ENCODE measurements at places on chromosomes 6 and 20.

DNA sequence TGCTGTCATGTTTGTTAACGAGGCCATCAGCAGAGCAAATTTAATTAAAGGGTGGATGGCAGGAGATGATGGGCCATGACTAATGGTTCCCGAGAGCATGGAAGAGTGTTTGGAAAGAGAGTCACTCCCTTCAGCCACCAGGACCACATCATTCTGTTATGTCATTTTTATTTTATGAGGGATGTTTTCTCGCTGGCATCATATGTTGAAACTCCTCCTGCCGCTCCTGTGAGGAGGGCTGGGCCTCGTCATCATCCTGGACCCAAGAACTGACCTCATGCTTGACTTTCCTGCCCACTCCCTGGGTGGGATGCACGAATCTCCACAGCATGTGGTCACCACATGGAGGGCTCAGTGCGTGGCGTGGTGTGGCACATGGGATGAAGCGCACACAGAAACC is 86.4 kb upstream of the FRMD1 start:
- H3K4me1 ChIP-seq, result no peaks in the 10 kb centered on the region
- H3K36me3 ChIP-seq, result no peaks in the 10 kb centered on the region
- H3K27me3 ChIP-seq, result no peaks in the 10 kb centered on the region
- no peak for DNase-seq
- H3K27ac ChIP-seq, result no peak overlapping the region
- no peak overlapping the region for H3K4me3 ChIP-seq

DNA sequence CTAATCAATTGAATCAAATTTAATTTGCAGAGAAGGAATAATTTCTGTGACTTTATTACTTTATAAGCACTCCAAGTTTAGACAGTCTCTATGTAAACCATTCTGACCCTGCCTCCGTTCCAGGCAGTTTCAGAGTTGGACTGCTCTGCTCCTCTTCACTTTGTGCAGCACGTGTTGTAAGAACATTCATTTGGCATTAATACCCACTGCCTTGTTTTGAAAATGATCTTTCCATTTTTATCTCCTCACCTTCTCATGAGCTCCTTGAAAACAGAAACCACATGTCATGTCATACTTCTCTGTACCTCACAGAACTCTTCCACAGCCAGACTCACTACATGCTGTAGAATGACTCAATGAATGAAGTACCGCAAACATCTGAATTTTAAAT is 25.5 kb downstream of the SLC22A1 start:
- H3K4me3 ChIP-seq, result no peak overlapping the region
- H3K27me3 ChIP-seq, result no peaks in the 10 kb centered on the region
- H3K36me3 ChIP-seq, result no peaks in the 10 kb centered on the region

- DNase-seq, result no peak
- H3K4me1 ChIP-seq, result peaks cover 8% of the 10 kb centered on the region
- peaks cover 46% of the 10 kb centered on the region for H3K36me3 ChIP-seq
- H3K27ac ChIP-seq, result no peak overlapping the region
Measured at GRCh38 chr20:35849706-35850105, 77.9 kb downstream of the PHF20 start.

DNA sequence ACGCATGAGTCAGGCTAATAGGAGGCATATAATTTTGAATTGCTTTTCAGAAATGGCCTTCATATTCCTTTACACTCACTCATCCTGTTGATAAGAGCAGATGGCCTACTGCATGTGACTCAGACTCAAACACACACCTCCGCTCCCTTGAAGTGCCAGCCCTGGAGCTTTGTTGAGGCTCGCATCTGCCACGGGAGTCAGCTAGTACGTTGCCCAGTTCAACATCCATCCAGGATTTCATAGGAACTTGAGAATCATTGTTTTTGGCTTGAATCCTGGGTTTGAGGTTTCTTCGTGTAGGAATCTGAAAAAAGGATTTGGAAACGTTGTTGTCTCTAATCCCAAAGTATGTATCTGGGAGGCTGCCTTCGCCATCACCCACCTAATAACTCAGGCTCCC is 87.4 kb upstream of the JAG1 start:
- no peaks in the 10 kb centered on the region for H3K4me1 ChIP-seq
- DNase-seq, result no peak
- H3K27me3 ChIP-seq, result peaks cover under 1% of the 10 kb centered on the region
- no peak overlapping the region for H3K4me3 ChIP-seq
- no peak overlapping the region for H3K27ac ChIP-seq

- no peak overlapping the region for H3K27ac ChIP-seq
- no peaks in the 10 kb centered on the region for H3K4me1 ChIP-seq
- H3K4me3 ChIP-seq, result no peak overlapping the region
- DNase-seq, result no peak
Measured at GRCh38 chr6:160750276-160750689, 48.2 kb downstream of the PLG start.

DNA sequence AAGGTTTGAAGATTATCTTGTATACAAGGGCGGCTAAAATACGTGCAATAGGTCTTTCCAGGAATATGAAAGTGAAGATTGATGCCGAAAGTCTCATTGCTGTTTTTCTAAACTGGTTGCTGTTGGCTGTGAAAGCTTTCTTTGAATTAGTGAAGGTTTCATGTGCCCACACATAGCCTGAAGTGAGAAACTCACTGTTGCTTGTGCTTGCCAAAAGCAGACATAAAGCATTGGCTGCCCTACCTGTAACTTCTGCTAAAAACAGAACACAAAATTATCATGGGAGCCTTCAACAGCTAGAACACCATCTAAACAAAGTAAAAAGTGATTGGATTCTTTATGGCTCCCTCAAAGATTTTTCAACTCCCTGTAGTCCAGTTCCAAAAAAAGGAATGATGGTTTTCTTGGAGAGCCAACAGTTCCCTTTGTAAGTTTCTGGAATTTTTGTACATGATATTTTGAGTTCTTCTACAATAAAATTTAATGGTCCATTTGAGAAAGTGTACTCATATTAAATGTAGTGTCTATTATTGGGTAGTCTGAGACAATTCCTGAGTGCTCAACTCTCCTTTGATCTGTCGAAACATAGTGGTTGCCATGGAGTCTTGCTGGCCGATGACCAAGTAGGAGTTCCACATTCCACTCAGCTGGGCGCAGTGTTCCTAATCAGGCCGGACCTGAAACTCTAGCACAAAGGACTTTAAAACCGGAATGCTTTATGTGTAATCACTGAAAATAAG is 68.5 kb downstream of the PLEKHG1 start:
- H3K27ac ChIP-seq, result no peak overlapping the region
- H3K4me3 ChIP-seq, result no peak overlapping the region
- no peaks in the 10 kb centered on the region for H3K36me3 ChIP-seq
- peaks cover 5% of the 10 kb centered on the region for H3K27me3 ChIP-seq
- H3K4me1 ChIP-seq, result peaks cover 1% of the 10 kb centered on the region

GRCh38 chr6:33761922-33762629 is 15.4 kb upstream of the IP6K3 start:
- no peak overlapping the region for H3K4me3 ChIP-seq
- H3K36me3 ChIP-seq, result no peaks in the 10 kb centered on the region
- H3K27me3 ChIP-seq, result no peaks in the 10 kb centered on the region
- DNase-seq, result no peak
- H3K4me1 ChIP-seq, result no peaks in the 10 kb centered on the region

GRCh38 chr20:3670945-3671344 is 7.7 kb upstream of the GFRA4 start:
- H3K4me1 ChIP-seq, result peaks cover 15% of the 10 kb centered on the region
- H3K36me3 ChIP-seq, result no peaks in the 10 kb centered on the region

Measured in T-helper 2 cell treated with Interferon-gamma antibody and Interleukin-4, amounts not matched to agents 5 μg/mL and 100 μg/mL, for 36 hours (primary cell).